Purkinje cell (primary cell): ENCODE measurements at places on chromosomes 7 and 10. TPM values are rescaled to one million over a fixed set of nuclear protein-coding genes. Genes with fewer than 3 reads are reported as not detected.

PILRA gene
- polyA plus RNA-seq, result 5.6 and 8.2 TPM in 2 replicates

JCAD gene
- polyA plus RNA-seq, result 4.5 and 11.6 TPM in 2 replicates

VPS37D gene
- not detected in 2 replicates for polyA plus RNA-seq

LRMDA gene
- 4.1 and 4.2 TPM in 2 replicates for polyA plus RNA-seq
